ENCODE measurements at places on chromosomes 6 and 20. TPM values are rescaled to one million over a fixed set of nuclear protein-coding genes. Genes with fewer than 3 reads are reported as not detected.

SIGLEC1 gene
- total RNA-seq = not detected

GRCh38 chr6:38625217-38625616, 14.5 kb downstream of the BTBD9 start:
- no peak for DNase-seq

DNA sequence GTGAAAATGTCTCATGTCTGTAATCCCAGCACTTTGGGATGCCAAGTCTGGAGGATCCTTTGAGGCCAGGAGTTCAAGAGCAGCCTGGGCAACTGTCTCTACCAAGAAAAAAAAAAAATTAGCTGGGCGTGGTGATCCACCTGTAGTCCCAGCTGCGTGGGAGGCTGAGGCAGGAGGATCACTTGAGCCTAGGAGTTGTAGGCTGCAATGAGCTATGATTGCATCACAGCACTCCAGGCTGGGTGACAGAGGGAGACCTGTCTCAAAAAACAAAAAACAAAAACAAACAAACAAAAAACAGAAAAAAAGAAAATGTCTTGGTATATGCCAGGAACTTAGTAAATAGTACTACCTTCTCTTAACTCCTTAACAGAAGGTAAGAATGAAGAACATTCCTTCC, 31.4 kb upstream of the TMEM14A start:
- no peak for DNase-seq

- DNase-seq = no peak
Measured at GRCh38 chr20:37364013-37364926, 18.3 kb downstream of the SRC start.

GRCh38 chr20:46997187-46997586, 102.5 kb downstream of the EYA2 start:
- no peak for DNase-seq

- DNase-seq = no peak
Measured at GRCh38 chr20:21513181-21513663, 642 bp downstream of the NKX2-2 start.

GRCh38 chr20:34242879-34243278, 1.7 kb downstream of the ASIP start:
- no peak for DNase-seq

GRCh38 chr20:32585011-32585585, at the start of gene NOL4L:
NOL4L (minus strand) TSS chr20:32585333; CDS start chr20:32584890, 443 bp downstream.
- no peak for DNase-seq

GRCh38 chr20:62234339-62234738, 4.0 kb upstream of the OSBPL2 start:
- no peak for DNase-seq

- no peak for DNase-seq
Measured at GRCh38 chr6:13004601-13005000, 288.0 kb downstream of the PHACTR1 start.

DNA sequence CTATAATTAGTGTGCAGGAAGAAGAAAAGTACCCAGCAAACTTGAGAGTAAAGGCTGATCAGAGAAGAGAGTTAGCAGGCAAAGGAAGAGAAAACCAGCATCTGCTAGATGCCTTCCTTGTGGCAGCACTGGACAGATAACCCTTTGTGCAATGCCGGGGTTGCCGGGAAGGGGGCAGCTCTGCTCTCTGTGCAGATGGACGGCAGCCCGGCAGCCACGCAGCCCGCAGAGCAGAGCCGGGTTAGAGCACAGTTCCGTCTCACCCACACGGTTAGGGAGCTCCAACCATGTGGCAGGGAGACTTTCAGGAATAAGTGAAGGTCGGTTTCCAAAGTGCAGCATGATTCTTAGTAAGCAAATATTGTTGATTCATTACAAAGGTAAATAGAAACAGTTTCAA, 80.0 kb upstream of the RPS6KA2 start:
- no peak for DNase-seq

GRCh38 chr6:85449388-85449817, 480 bp upstream of the NT5E start:
- DNase-seq = no peak

PNLDC1 gene
- total RNA-seq = not detected

DNA sequence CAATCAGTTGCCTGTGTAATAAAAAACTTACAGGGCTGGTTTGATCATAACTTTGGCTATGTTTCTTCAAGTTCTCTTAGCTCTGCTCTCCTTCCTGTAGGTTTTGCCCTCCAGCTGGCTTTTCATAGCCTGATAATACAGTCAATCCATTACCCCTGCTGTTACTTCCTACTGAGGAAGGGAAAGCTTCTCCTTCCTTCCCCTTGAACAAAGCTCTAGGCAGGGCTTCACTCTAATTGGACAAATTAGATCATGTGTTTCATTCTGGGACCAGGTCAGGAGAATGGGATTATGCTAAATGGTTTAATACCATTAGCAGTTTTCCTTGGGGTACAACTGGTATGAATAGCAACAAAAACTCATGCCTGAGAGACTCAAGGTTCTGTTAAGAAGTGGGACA, 106.8 kb upstream of the MCHR2 start:
- no peak for DNase-seq

- no peak for DNase-seq
Measured at GRCh38 chr20:32480371-32481241, 104.5 kb downstream of the NOL4L start.

GRCh38 chr6:105489216-105489530, 86.3 kb upstream of the PREP start:
- no peak for DNase-seq

DNA sequence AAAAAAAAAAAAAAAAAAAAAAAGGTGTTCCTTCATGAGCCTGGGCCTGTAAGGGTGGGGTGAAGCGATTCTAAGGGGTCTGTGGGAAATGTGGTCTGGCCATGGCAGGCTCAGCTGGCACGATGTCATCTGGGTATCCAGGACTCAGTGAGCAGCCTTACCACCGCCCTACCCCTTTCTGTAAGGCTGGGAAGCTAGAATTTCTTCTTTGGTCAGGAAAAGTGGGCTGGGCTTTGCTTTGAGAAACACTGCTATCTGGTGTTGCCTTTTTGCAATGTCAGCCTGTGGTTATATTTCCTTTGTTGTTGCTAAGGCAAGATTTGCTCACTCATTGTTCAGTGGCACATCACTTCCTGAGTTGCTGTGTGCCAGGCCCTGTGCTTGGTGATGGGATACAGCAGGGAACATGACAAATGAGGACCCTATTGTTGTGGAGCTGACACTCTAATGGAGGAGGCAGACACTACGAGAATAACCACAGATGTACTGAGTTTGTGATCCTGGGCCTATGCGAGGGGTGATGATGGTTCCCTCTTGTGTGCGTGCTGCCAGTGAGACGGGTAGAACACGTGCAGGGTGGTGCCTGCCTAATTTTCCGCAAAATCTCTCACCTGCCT, 45.9 kb upstream of the ZNFX1 start:
- peak; percentile 89 for DNase-seq

TNFRSF6B gene
- total RNA-seq = 0.39 TPM

- DNase-seq = no peak
Measured at GRCh38 chr6:19896693-19897010, 59.5 kb downstream of the ID4 start.

DNA sequence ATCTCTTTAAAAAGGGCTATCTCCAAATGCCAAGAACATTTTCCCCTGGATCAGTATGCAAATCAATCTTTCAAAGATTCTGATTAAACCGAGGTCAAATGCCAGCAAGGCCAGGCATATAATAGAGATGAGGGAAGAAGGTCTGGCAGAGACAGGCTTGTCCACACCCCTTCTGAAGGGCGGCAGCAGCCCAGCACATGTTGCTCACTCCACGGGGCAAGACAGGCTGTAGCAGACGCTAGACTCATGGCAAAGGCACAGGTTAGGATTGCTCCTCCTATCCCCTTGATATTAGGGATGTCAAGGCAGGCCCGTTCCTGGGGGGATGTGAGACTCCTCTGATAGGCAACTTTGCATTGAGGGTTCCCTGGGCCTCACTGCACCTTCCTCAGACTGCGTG, 104.7 kb upstream of the RIN2 start:
- DNase-seq = no peak

GRCh38 chr6:118648866-118649554, 2.4 kb downstream of the CEP85L start:
- DNase-seq = no peak

DNA sequence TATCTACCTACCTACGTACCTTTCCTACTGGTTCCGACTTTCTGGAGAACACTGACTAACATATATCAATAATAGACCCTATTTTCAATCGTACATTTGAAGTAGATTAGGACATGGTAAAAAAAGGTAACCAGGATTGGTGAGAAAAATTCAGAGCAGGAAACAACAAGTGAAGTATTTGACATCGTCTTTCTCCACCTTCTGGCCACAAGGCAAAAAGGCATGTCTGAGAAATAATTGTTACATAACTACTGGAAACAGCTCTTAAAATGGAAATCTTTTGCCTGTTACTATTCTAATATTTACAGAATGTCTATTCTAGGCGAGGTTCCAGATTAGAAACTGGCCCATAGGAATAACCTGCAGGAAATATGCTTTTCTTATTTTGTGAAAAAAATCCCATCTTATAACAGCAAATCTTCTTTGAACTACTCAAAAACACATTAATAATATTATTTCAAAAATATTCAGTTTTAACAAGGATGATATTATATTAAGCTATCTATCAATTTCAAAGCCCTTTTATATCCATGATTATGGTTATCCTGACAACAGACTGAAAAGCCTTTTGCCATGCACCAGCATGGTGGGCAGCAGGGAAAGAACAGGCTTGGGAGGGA, 80.8 kb downstream of the RCAN2 start:
- DNase-seq = peak; percentile 59

ADGRF5 gene
- not detected for total RNA-seq
